ENCODE measurements at places on chromosomes 13 and 19.

DNA sequence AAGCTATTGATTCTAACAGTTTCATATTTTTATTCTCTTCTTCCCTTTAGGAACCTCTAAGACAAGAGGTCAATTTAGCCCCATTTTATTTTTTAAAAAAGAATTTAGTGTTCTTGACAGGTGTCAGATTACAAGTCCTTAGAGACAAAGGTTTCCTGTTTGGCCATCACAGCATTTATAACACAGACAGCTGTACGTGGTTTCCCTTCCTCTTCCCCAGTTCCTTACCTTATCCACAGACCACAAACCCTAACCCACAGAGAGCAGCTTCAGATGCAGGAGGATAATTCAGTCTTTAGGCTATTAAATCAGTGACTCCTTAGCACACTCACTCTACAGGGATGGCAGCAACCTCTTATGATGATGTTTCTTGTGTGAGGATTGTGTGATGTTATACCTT, 1210.1 kb downstream of the DIAPH3 start:
- no peak for DNase-seq

DNA sequence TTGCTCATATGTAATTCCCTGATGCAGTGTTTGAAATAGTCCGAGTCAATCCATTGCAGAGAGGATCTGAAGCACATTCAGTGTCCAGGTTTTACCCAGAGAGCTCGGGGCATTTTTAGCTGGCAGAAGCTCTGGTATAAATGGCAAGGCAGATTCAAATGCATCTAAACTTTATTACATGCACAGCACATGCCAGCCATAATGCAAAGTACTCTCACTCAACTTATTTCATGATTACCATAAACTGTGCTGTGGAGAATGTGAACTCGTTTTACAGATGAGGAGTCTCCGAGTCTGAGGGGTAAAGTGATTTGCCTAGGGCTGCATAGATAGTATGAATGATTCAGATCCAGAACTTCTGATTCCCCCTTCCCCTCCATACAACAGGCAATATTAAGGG, 13.5 kb upstream of the CBY2 start:
- no peak for DNase-seq

GRCh38 chr13:32390048-32390447, 37.9 kb downstream of the N4BP2L1 start:
- DNase-seq, result no peak

DNA sequence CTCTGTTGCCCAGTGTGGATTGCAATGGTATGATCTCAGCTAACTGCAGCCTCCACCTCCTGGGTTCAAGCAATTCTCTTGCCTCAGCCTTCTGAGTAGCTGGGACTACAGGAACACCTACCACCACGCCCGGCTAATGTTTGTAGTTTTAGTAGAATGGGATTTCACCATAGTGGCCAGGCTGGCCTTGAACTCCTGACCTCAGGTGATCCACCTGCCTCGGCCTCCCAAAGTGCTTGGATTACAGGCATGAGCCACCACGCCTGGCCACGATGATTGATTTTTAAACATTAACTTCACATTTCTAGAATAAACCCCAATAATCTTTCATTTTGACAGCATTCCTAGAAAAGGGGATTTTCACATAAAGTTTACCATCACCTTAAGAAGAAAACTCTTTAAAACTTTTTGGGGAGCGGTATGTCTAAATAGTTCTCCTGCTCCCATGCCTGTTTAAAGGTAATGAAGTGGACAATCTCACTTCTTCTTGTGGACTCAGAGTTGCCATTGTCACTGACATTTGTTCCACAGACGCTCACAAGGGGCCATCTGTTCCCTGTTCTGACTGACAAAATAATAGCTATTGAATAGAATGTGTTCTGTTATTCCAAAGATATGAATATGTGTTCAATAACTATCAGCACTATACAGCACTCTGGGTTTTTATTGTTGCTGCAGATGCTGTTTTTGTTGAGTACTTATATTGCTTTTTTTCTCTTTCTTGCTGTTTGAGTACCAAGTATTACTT, 66.1 kb upstream of the C1QTNF9B start:
- DNase-seq, result no peak

GRCh38 chr13:34617473-34618083, 324.5 kb upstream of the NBEA start:
- DNase-seq, result no peak

GRCh38 chr13:48660361-48661076, 6.8 kb downstream of the CYSLTR2 start:
- peak; percentile 59 for DNase-seq

DNA sequence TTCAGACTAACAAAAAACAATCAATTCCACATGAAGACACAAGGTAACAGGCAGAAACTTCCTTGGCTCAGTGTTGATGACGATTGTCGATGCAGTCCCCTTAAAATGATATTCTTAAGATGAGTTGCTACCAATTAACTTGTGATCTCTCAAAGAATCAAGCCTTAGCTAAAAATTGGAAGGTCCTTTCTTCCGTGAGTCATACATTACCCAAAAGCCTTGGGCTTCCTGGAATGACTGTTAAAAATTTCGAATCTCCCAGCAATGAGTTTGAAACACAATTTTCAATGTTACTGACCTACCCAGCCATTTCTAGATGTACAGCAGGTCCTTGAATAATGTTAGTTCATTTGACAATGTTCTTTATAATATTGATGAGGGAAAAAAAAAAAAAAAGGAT, 28.0 kb upstream of the RB1 start:
- DNase-seq, result no peak

- DNase-seq, result peak; percentile 34
Observed at GRCh38 chr13:91045351-91046034, 302.0 kb upstream of the MIR17HG start.

DNA sequence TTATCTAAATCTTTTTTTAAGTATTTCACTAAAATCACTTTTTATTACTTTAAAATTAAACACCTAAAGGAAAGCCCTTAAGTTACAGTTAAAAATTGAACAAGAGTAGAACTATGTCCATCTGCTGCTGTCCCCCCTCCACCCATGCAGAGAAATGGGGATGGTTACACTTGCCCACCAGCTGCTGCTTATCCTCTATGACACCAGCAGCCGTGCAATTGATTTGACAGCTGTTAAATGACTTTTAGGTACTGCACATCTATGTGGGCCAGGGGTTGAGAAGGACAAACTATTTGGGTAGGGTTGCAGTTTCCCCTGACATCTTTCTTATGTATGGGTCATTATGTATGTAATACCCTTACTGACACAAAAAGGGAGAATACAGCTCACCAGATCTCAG, 77.2 kb downstream of the TBC1D4 start:
- DNase-seq, result no peak

- DNase-seq, result peak; percentile 84
Observed at GRCh38 chr13:39051157-39051556, 12.9 kb downstream of the NHLRC3 start.

DNA sequence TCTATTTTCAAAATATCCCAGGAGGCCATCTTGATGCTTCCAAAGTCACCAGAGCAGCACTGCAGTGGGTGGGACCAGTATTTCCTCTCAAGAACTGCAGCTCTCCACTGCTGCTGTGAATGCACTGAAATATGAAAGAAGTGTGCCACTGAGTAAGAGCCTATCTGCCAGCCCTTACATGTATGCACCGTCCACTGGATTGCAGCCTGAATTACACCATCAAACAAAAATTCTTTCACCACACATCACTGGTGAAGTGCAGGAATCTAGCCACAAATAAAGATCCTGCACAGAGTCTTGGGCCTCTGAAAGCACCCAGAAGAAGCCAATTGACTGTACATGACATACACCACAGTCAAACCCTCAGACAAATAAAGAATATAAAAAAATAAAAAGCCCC, 249.0 kb downstream of the LHFPL6 start:
- DNase-seq, result no peak

DNA sequence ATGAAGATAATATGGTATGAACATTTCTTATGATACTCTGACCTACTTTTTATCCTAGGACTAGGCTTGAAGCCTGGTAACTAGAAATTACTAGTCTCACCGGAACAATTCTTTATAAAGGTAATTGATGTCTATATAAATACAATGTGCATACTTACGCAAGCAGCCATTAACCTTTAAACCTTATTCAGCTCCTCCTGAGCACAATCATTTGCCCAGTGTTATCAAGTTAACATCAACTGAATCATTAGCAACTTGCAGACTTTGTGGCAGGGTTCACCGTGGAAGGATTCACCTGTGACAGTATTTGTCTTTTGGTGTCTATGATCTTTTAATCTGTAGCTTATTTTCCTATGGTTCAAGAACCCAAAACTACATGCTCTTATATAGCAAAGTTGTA, 508.6 kb upstream of the KLHL1 start:
- DNase-seq, result no peak

All from hematopoietic multipotent progenitor cell treated with erythropoietin and hydrocortisone succinate and interleukin-3 and kit ligand, for 6 days (in vitro differentiated cells).